Airway epithelial cell (primary cell): ENCODE measurements at places on chromosomes 5 and 9. TPM values are rescaled to one million over a fixed set of nuclear protein-coding genes. Genes with fewer than 3 reads are reported as not detected.

Gene ELOVL7
- total RNA-seq = 3.2 and 3.8 TPM in 2 replicates

Gene BSPRY
- total RNA-seq = 15.2 and 15.3 TPM in 2 replicates

Gene SUSD3
- total RNA-seq = not detected in 2 replicates

Gene IL4
- not detected in 2 replicates for total RNA-seq

Gene PCA3
- not detected in 2 replicates for total RNA-seq

Gene WDR31
- 0.33 and 1.7 TPM in 2 replicates for total RNA-seq

Gene SPINK7
- 4.2 and 14.1 TPM in 2 replicates for total RNA-seq
